ENCODE measurements at places on chromosomes 7 and 10.

GRCh38 chr7:87310790-87311419, 34.6 kb upstream of the CROT start:
- DNase-seq = no peak

- no peak for DNase-seq
Observed at GRCh38 chr7:75965617-75966016, 28.8 kb downstream of the TMEM120A start.

DNA sequence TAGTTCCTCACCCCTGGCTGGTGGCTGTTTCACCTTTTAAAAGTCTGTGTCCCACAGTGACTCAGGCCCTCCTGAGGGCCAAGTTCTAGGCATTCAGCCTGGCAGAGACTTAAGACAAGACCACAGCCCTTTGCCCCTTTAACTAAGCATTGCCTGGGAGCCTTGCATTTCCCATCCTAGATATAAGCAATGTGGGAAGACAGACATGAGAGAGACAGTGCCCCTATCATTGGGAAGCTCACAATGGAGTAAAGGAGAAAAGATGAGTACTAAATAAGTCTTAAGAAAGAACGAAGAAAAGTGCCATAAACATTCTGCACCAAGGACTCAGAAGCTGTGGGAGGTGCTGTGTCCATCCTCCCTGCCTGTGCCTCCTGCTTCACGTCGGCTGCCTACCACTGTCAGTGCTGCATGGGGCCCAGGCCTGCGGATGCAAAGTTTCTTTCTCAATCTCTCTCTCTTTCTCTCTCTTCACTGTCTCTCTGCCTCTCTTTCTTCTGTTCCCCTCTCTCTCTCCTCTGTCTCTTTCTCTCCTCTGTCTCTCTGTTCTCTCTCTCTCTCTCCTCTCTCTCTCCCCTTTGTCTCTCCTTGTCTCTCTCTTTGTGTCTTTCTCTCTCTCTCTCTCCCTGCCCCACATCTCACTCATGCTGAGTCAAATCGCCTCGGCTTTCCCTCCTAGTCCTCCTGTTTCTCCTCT, 21.5 kb downstream of the GPRIN2 start:
- no peak for DNase-seq

DNA sequence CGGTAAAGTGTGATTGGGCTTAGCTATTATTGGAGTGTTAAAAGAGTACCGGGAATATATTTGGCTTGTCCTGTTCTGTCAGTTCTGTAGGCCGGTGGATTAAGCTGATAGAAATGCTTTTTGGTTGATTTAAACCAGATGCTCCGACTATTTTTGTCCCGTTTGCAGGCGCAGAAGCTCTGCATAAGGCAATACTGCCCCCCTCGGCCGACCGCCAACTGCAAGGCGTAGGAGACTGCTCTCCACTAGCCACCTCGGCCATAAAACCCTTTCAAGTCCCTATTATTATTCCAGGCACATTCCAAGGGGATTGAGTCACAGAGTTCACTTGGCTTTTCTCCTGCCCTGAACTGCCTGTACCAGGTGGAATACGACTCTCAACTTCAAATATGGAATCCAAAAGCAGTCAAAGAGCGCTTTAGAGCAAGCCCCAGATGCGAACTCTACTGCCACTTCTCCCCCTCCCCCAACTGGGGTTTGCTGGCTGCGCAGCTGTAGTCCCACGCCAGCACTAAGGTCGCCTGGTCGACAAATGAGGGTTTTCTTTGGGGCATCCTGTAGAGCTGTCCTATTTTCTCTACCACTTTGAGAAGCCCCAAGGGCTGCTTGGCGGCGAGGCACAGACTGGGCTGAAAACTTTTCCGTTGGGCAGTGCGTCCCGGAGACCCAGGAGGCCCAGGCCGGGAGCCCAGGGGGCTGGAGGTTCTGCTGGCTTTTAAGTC, 108.3 kb downstream of the REEP3 start:
- peak; percentile 99 for DNase-seq

- no peak for DNase-seq
Observed at GRCh38 chr10:111481261-111481826, 404.5 kb downstream of the ADRA2A start.

DNA sequence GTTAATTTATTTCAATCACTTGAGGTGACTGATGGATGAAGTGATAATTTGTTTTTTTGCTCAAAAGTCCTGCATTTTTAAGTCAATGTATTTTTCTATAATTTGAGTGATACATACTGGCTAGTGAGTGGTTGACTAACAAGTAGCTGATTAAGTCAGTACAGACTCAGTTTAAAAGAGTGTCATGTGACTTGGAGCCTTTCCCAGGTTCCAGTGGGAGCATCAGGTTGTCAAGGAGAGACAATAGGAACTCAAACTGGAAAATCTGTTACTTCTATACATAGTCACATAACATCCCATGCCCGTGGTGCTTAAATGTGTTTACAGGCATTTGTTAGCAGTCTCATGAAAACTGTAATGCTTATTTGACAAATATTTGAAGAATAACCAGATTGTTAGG, 154.7 kb downstream of the ANK3 start:
- DNase-seq = peak; percentile 55
